ENCODE measurements at places on chromosomes 5 and 9. TPM values are rescaled to one million over a fixed set of nuclear protein-coding genes. Genes with fewer than 3 reads are reported as not detected.
A peak's percentile ranks its signal among the peaks of the same experiment; 100 is the strongest.

The CCL21 gene
- 28.8 TPM for polyA plus RNA-seq

The TNC gene
- polyA plus RNA-seq, result 6.0 TPM

The OTULINL gene
- 20.8 TPM for polyA plus RNA-seq

The CDX1 gene
- polyA plus RNA-seq, result 205 TPM

The C9orf78 gene
- 50.6 TPM for polyA plus RNA-seq

The ELAVL2 gene
- not detected for polyA plus RNA-seq

The KLF9 gene
- 16.8 TPM for polyA plus RNA-seq

The SMIM27 gene
- polyA plus RNA-seq, result 15.4 TPM

The FBLL1 gene
- polyA plus RNA-seq, result 0.45 TPM

The FGF1 gene
- 0.65 TPM for polyA plus RNA-seq

DNA sequence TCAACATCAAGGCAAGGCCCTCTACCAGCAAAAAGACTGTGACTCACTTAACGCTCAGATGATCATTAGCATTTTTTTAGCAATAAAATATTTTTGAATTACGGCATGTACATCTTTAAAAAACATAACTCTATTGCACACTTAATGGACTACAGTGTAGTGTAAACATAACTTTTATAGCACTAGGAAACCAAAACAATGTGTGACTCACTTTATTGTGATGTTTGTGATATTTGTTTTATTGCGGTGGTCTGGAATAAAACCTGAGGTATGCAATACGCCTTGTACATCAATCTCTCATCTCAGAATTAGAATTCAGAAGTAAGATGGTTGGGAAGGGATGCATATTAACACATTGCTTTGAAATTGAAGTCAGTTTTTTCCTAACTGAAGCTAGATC lies 106.9 kb upstream of the PTCH1 start:
- DNase-seq, result no peak

- DNase-seq, result no peak
Observed at GRCh38 chr9:119005162-119005561, 364.1 kb downstream of the BRINP1 start.

DNA sequence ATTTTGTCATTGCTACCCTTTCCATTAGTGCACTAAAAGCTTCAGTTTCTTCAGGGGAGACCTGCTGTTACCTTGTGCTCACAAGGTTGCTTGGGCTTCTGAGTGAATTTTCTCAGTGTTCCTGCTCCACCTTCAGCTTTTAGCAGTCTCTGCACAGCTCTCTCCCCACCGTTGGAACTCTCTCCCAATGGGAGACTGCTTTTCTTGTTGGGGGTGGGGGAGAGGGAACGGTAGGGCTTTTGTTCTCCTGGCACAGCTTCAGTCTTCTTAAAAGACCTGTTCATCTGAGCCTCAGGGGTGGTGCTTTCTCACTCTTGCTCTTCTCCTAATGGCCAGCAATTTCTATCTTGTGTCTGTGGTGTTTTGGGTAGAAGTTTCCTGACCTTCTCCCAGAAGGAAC lies 915.7 kb downstream of the EFNA5 start:
- no peak for DNase-seq

- peak; percentile 79 for DNase-seq
Observed at GRCh38 chr9:99820685-99821395, 845 bp upstream of the NR4A3 start.

DNA sequence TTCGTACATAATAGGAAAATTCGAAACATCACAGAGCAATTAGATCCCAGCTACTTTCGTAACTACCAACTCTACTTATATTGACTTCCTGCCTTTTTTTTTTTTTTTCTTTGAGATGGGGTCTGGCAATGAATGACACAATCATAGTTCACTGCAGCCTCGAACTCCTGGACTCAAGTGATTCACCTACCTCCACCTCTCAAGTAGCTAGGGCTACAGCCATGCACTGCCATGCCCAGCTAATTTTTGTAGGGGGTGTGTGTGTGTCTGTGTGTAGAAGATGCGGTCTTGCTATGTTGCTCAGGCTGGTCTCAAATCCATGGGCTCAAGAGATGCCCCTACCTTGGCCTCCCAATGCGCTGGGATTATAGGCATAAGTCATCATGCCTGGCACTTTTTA lies 5.8 kb upstream of the PAIP2 start:
- DNase-seq, result no peak

DNA sequence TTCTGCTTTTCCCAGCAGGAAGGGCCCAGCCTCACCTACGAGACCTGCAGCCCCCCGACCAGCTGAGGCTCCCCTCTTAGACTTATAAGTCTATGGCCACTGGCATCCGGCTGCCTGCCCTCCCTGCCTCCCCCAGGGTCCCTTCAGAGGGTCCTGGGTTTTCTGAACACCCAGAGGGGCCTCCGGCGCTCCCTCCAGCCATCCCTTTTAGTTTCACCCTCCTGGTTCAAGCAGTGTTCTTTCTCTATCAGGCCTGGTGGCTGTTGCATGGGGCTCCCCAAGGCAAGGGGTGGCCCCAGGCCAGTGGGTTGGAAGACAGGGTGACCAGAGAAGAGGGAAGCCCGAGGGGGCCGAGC lies 21.8 kb downstream of the GOLGA2 start:
- DNase-seq, result no peak

DNA sequence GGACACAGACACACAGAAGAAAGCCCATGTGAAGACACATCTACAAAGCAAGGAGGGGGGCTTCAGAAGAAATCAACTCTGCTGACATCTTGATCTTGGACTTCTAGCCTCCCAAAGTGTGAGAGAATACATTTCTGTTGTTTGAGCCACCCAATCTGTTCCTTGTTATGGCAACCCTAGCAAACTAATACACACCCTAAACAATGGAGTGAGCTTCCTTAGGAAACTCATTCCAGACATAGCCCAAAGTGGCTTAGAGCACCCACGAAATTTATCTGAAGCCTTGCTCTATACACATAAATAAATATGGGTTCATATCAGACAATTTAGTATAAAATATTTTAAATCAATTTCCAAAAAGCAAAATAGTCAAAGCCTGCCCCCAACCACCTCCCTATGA lies 7.6 kb upstream of the TBC1D2 start:
- no peak for DNase-seq

GRCh38 chr9:3391414-3391813 lies 134.4 kb downstream of the RFX3 start:
- DNase-seq, result no peak

DNA sequence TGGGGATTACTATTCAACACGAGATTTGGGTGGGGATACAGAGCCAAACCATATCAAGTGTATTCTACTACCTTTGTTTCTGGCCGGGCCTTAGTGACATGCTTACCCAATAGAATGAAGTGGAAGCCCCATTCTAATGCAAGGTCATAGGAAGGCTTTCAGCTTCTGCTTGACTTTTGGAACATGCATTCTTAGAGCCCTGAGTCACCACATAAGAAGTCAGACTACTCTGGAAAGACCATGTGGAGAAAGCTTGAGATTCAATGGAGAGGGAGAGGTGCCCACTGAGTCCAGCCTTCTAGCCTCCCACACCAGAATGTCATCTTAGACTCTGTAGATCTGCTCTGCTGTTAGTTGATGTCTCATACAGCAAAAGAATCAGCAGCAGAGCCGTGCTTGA lies 155.7 kb upstream of the FBN2 start:
- DNase-seq, result no peak

- DNase-seq, result no peak
Observed at GRCh38 chr5:137113939-137114338, 385.2 kb downstream of the SPOCK1 start.

DNA sequence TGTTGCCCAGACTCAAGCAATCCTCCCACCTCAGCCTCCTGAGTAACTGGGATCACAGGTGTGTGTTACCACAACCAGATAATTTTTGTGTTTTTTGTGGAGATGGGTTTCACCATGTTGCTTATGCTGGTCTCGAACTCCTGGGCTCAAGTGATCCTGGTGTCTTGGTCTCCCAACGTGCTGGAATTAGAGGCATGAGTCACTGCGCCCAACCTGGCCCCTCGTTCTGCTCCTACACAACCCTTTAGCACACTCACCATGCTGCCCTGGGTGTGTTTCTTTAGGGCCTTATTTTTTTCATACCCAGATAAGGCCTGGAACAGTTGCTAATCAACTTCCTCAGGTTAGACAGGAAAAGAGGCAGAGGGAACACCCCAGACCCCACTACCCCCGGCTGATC lies 2.6 kb downstream of the PDZD2 start:
- DNase-seq, result no peak

DNA sequence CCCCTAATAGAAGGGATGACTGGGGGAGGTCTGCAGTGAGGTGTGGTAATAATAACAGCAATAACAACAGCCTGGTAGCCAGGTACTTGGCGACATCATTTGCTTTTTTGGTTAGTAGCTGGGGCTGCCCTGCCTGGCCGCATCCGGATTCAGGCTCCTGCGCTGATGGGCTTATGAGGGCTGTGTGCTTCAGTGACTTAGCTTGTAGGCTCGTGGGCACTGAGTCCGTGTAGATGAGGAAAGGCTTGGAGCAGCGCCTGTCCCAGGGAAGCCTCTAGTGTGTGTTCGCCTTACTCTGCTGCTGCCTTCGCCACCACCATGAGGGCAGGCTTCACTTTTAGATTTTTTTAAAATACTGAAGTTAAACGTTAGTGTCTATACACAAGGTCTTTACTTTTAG lies 4.5 kb downstream of the NDUFS6 start:
- DNase-seq, result no peak

- no peak for DNase-seq
Observed at GRCh38 chr9:84239343-84239742, 101.2 kb downstream of the SLC28A3 start.

GRCh38 chr5:56088967-56089829 lies 94.4 kb upstream of the IL6ST start:
- peak; percentile 62 for DNase-seq

DNA sequence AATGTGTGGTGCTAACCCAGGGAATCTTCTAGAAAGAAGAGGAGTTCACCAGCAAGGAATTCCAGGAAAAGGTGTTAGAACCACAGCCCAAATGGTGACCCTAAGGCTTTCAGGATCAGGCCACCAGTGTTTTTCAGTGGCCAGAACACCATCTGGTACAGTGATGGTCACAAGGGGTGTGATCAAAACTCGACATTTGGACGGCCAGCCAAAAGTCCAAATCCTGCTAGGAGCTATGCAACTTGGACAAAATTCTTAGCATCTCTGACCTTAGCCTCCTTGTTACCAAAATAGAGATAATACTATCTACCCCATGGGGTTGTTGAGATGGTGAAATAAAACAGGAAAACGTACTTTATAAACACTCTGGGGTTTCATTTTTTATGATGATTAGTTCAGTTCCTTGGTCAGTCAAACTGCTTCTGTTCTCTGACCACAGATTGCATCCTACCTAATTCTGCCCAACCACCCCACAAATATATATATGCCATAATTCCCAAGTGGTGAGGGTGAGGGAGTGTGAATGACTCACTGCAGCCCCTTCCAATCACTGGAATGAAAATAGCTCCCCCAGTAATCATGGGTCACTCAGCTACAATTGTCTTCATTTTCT lies 210.3 kb downstream of the CDK5RAP2 start:
- no peak for DNase-seq

DNA sequence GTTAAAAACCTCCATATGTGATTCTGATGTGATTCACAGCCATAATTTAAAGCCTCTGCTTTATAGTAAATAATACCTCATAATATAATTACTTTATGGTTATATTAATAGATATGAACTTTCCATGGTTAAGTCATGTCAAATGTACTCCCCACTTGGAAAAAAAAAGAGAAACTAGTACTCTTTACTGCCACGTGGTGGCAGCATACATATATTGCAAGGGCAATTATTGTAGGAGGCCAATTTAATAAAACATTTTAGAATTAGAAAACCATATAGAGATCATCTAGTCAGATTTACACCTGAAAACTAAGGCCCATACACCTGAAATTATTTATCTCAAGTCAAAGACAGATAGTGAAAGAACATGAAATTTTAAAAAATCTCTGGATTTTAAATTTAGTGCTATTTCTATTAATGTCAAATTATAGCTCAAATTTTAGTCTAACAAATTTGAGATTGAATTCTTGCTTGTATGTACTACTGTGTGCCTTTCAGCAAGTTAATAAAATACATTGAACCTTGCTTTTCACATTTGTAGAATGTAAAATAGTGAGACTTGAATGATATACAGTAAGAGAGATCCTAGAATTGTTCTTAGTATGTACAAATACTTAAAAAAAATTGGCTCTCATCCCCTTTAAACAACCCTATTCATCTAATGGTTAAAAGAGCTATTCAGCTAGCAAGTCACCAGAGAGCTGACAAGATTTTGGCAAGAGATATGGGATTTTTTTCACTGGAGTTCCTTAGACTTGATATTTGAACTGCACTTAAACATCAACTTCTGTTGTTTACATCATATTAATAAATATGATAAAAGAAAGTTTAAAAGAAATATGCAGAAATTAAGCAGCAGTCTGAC lies 603.8 kb downstream of the TLE4 start:
- DNase-seq, result peak; percentile 42

- DNase-seq, result no peak
Observed at GRCh38 chr9:82930116-82930515, 132.8 kb downstream of the RASEF start.

GRCh38 chr9:8365029-8365428 lies 565.5 kb upstream of the DMAC1 start:
- DNase-seq, result peak; percentile 14

GRCh38 chr9:69582544-69583297 lies 89.5 kb downstream of the APBA1 start:
- no peak for DNase-seq

DNA sequence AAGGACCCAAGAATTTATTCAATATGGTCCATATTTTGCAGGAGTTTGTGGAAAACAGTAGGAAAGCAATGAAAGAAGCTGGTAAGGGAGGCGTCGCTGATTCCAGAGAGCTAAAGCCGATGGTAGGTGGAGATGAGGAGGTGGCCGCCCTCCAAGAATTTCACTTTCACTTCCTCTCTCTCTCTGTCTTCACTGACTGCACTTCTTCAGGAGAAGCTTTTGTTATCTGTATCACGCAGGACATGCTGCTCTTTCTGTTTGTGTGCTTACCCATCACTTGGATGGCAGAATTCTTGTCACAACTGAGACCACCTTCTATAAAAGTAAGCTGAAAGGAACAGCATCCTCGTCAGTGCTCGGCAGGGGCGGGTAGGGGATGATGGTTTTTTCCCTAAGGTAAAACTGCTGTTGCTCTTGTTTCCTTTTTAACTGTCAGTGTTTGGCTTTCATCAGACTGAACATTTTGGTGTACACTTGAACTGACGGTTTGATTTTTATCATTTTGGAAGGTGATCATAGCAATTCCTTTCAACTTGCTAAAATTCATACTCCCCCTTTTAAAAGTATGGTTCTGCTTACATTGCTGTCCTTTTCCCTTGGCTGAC lies 62.4 kb upstream of the FSD1L start:
- DNase-seq, result peak; percentile 54
